ENCODE measurements at places on chromosomes 1 and 21.

GRCh38 chr1:35390600-35391494, 122.3 kb downstream of the ZMYM4 start:
- DNase-seq: no peak

DNA sequence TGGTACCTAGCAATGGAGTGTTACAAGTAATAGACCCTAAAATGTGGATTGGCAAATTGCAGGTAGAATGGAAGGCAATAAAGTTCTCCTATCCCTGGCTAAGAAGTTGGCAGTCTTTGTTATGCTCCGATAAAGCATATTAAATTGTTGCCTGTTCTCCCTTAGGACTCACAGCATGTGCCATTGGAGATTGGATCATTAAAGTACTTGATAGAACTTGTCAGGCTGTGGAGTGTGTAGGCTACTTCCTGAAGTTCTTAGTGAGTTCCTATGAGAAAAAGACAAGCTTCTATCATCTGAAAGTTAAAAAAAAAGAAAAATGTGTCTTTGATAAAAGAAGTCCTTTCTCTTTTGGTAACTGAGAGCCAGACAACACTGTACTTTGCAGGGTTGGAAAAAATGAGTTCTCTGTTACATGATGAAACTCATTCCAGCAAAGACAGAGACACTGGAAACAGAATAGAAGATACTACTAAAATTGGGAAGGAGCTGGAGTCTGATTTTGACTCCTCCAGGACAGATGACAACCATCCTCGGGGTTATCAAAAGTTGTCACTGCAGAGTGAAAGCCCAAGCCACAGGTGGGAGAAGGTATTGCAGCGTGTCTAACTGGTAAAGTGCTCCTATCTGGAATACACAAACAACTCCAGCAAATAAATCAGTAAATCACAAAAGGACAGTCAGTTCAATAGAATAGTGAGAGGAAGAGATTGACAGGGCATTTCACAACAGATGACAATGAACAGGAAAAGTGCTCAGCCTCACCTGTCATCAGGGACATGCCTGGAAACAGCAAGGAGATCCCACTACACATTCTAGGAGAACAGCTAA, 87.5 kb upstream of the WDR26 start:
- no peak for DNase-seq

- DNase-seq: no peak
These were observed 285.0 kb upstream of the NR5A2 start for GRCh38 chr1:199742547-199742946.

GRCh38 chr1:10778640-10779039, 17.8 kb downstream of the CASZ1 start:
- DNase-seq: no peak

GRCh38 chr1:60906039-60906438, 176.3 kb upstream of the NFIA start:
- DNase-seq: no peak

DNA sequence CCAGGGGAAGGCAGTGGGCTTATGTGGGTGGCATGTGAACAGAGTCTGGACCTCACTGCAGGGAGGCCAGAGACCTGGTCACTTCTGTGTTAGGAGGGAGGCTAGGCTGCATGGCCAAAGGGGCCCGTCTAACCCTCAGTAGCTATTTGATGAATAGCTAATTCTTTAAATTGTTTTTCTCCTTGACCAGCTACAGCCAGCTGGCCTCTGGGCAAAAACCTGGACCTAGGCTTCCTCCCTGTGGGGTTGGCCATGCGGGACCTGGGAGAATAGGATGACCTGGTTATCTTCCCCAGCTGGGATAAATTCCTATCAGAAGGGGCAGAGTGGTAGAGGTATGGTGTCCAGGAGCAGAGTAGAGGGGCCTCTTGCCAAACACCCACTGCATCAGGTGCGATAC, 79.4 kb downstream of the TNR start:
- DNase-seq: no peak

GRCh38 chr1:202187041-202187671, 6.4 kb upstream of the LGR6 start:
- DNase-seq: no peak

- no peak for DNase-seq
These were observed 15.2 kb upstream of the HMCN1 start for GRCh38 chr1:185719021-185719420.

- no peak for DNase-seq
These were observed 7.8 kb downstream of the ABCD3 start for GRCh38 chr1:94425821-94426484.

- DNase-seq: no peak
These were observed 536.3 kb downstream of the KIF26B start for GRCh38 chr1:245690946-245691541.

- no peak for DNase-seq
These were observed 118.4 kb downstream of the ATF6 start for GRCh38 chr1:161884475-161884874.

DNA sequence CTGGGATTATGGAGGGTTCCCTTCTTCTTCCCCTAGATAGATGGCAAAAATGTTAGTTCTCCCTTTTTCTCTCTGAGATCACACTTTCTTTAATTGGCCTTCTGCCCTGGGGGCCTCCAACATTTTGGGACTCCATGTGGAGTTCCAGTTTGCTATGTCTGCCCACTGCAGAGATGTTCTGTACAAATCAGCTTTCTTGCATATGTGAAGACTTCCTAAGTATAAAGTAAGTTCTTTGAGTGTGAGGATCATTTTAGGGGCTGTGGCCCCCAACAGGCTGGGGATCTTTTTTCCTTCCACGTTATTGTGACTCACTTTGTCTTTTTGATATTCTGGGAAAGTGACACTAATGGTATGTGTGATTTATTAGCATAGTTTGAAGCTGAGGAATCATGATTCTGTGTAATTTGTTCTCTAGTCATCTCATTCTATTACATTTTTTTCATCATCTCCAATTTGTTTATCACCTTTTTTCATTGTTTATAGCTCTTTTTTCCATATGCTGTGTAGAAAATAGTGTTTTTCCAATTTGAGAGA, 48.2 kb downstream of the HHAT start:
- DNase-seq: no peak

DNA sequence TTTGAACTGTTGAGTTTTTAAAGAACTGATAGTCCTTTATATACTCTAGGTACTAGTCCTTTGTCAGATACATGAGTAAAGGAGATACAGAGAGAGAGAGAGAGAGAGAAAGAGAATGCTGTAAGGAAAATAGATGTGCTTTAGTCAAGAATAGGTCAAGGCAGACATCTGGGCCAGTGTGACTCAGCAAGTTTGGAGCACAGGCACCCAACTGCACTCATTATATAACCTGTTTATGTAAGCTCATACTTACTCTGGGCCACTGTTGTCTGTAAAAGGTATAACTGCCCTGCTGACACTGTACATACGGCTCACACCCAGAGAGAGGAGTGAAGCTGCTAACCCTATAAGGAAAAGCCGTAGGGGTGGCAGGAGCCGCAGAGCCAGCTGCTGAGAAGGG, 32.2 kb upstream of the AKT3 start:
- DNase-seq: no peak

GRCh38 chr1:227945891-227946623, 1.7 kb downstream of the WNT9A start:
- DNase-seq: no peak

GRCh38 chr1:68178821-68179490, 53.4 kb downstream of the WLS start:
- DNase-seq: peak; percentile 45

- no peak for DNase-seq
These were observed 734.1 kb upstream of the ZP4 start for GRCh38 chr1:238624776-238625175.

- peak; percentile 58 for DNase-seq
These were observed 28.3 kb downstream of the NUP133 start for GRCh38 chr1:229479660-229480399.

DNA sequence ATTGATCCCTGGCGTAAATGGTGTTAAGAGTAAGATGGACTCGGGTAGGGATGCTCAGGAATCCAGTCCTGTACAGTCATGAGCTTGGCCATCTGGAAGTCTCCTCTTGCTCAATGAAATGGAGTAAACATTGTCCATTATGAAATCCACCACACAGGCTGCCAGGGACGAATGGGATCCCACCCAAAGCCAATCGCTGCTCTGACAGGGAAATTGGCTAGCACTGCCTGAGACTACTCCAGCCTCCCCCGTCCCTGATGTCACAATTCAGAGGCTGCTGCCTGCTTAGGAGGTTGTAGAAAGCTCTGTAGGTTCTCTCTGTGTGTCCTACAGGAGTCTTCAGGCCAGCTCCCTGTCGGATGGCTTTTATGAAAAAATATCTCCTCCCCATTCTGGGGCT, at the start of gene HSD11B1:
Gene HSD11B1 (plus strand): TSS at position 263 of the 400 bp plus-strand sequence. CDS start 97 bp downstream, at position 360.
- no peak for DNase-seq

All from GM12878 (cell line).